ENCODE measurements at places on chromosomes 12 and 14.

DNA sequence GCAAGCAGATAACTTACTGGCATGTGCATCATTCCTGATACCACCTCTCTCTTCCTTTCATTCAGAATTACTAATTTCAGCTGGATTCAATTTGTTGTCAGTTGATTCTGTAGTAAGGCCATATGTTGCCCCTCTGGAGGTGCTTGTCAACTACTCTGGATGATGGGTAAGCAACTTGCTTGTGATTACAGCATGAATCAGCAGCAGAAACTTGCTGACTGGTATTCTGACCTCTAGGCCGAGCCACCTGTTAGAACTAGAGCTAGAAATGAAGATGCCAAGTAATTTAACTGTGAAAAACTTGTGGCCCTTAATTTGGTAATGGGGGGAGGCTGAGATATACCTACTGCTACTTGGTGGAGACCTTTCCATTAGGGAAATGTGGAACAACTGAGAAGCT is 5.1 kb downstream of the RNF10 start:
- no peak for DNase-seq

DNA sequence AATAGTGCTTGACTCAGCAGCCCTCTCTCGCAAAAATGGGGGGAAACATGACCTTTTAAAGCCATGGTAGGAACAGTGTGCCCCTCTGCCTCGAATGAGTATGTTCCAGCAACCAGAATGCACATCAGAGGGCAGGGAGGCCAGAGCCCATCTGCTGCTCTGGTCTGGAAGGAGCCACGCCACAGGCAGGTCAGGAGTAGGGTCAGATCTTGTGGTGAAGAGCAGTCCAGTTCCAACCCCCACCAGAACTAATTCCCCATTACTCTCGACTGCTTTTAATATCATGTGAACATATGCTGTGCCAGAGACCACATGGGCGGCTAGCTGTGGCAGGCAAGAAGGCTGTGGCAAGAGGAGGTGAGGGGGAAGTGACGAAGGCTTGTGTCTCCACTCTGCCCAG is 34.6 kb upstream of the TMX1 start:
- DNase-seq = no peak

- peak; percentile 44 for DNase-seq
Observed at GRCh38 chr12:48973531-48973930, 2.0 kb upstream of the WNT10B start.

- DNase-seq = peak; percentile 24
Observed at GRCh38 chr14:56243110-56243509, 124.9 kb downstream of the PELI2 start.

GRCh38 chr12:50200552-50201273 is 33.5 kb upstream of the CERS5 start:
- DNase-seq = no peak

GRCh38 chr12:78343657-78344056 is 513.0 kb downstream of the NAV3 start:
- DNase-seq = no peak

- DNase-seq = no peak
Observed at GRCh38 chr12:127307528-127307927, 959.4 kb upstream of the TMEM132C start.

GRCh38 chr12:50517421-50518048 is 12.8 kb downstream of the DIP2B start:
- DNase-seq = no peak

GRCh38 chr12:108459149-108459548 is 55.9 kb upstream of the FICD start:
- DNase-seq = no peak

DNA sequence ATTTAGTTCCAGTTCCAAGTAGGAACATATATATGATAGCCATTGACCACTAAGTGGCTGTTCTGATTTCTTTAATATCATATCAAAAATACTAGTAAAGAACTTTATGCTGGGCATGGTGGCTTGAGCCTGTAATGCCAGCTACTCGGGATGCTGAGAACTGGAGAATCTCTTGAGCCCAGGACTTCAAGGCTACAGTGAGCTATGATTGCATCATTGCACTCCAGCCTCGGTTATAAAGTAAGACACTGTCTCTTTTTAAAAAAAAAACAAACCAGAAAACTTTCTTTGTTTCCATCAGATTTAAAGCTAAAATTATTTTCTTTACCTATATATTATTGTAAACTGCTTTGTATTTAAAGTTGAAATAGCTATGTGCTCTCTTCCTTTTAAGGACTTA is 127.0 kb downstream of the SCAF11 start:
- no peak for DNase-seq

DNA sequence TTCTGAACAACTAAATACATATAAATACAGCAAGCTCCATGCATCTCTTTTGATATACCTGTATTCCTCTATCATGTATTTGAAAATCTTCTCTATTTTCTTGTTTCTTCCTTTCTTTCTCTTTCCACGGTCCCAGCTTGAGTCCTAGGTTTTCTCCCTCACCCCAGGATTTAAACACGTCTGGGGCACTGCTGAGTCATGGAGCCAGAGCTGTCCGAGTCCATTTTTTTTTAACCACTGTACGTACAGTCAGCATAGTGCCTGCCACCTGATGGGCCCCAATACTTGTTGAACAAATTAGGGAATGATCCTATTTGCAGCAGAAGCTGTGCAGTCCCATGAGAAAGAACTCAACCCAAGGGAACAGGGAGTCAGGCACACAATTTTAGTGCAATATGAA is 158.1 kb downstream of the ATP23 start:
- no peak for DNase-seq

GRCh38 chr14:65769151-65769550 is 356.6 kb downstream of the FUT8 start:
- no peak for DNase-seq

- DNase-seq = peak; percentile 3
Observed at GRCh38 chr12:41709463-41710285, 435.0 kb downstream of the GXYLT1 start.

DNA sequence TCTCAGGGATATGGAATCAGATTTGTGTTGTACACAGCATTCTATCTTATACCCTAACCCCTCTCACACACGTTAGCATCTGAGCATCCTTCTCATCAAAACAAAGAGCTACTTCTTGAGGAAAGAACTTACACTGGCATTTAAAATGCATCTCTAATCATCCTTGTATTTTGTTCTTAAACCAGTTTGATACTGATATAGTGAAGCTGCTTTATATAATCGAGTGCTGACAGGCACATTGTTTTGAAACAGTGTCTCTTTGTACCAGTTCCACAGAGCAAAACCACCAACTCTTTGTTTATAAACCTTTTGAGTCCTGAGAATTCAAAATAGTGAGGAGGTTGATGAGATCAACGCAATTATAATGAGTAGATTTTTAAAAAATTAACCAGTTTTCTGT is 8.8 kb downstream of the GPR33 start:
- DNase-seq = no peak

DNA sequence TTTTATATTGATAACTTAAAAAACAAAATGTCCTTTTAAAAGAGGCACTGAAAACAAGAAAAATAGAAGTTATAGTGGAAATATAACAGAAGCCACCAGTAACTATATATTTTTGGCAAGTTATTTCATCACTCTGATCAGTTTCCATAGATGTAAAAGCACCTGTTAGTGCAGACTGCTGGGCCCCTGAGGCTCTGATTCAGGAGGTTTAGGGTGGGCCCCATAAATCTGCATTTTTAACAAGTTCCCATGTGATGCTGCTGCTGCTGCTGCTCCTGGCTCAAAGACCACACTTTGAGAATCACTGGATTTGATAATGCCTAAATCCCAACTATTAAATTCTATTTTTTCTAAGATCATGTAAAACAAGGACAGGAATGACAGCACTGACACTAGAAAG is 251.1 kb downstream of the MED13L start:
- DNase-seq = no peak

- no peak for DNase-seq
Observed at GRCh38 chr14:55129086-55129427, at the start of gene LGALS3. Gene LGALS3 (plus strand): TSS chr14:55129252. CDS start chr14:55137374, 8,122 bp downstream.

GRCh38 chr12:124720681-124721500 is 142.8 kb downstream of the SCARB1 start:
- peak; percentile 52 for DNase-seq

- no peak for DNase-seq
Observed at GRCh38 chr12:127334912-127335644, 931.9 kb upstream of the TMEM132C start.

DNA sequence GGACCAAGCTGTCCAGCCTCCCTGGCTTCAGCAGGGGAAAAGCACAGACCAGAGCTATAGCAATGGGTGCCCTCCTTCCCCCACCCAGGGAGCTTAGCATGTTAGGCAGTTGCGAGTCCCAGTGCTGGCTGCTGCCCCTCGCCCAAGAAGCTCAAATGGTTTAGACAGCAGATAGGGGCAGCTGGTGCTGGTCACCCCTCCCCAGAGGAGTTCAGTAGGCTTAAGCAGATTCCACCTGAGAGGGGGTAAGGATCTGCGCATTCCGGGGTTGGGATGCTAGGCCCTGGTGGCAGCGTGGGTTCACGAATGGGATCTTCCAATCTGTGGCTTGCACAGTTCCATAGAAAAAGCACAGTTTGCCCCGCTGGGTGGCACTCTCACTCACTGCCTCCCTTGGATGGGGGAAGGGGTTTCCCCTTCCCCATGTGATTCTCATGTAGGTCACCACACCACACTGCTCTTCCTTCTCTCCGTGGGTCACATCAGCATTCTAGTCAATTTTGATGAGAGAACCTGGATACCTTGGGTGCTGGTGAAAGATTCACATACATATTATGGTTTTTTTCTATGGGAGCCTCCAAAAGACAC is 665.6 kb downstream of the C12orf50 start:
- DNase-seq = no peak

GRCh38 chr12:3560295-3560620 is 69.3 kb downstream of the PRMT8 start:
- no peak for DNase-seq

GRCh38 chr12:87967871-87968270 is 61.3 kb downstream of the C12orf50 start:
- no peak for DNase-seq

DNA sequence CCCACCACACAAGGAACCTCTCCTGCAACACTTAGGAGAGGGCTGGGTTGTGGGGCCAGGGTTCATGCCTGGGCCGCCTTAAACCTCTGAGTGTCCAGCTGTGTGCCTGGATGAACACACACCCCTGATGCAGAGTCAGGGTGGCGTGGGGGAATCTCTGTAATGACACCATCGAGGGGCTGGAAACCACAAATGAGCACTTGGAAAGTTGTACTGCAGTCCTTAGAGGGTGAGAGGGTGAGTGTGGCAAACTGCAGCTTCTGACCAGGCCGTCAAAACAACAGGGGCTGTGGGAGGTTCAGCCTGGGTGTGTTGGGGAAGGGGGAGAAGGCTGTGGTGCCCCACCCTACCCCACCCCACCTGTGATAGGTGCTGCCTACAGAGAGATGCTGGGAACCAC is 12.4 kb upstream of the KRT5 start:
- no peak for DNase-seq

DNA sequence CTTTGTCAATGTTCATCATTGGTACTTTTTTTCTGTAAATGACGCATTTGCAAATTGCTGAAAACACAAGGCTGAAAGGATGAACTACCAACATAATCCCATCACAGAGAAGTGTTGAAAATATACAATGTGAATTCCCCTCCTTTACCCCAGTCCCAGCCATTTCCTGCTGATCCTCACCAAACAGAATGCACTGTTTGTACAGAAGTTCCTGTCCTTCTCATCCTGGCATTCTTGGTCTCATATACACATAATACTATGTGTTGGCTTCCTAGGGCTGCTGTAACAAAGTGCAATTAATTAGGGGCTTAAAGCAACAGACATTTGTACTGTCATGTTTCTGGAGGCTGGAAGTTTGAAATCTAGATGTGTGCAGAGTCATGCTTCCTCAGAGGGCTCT is 836.2 kb upstream of the MGAT4C start:
- no peak for DNase-seq

DNA sequence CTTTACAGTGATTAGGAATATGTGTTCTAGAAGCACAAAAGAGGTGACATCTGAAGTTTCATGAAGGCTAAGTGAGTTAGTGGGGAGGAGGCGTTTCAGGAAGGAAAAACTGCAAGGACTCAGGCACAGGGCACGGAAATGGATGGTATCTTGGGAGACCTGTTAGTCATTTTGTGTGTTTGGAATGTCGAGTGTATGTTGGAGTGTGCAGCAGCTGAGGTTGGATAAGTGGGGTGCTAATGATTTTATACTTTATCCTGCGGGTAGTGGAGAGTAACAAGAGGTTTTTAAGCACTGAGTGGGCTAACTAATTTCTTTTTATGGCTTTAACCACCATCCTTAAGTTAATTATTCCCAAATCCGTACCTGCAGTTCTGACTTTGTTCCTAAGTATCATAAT is 571.5 kb upstream of the FBXO33 start:
- no peak for DNase-seq

GRCh38 chr12:57368349-57369095 is 62.3 kb downstream of the R3HDM2 start:
- peak; percentile 9 for DNase-seq

GRCh38 chr12:113097716-113098440 is 37.7 kb downstream of the RASAL1 start:
- peak; percentile 18 for DNase-seq

DNA sequence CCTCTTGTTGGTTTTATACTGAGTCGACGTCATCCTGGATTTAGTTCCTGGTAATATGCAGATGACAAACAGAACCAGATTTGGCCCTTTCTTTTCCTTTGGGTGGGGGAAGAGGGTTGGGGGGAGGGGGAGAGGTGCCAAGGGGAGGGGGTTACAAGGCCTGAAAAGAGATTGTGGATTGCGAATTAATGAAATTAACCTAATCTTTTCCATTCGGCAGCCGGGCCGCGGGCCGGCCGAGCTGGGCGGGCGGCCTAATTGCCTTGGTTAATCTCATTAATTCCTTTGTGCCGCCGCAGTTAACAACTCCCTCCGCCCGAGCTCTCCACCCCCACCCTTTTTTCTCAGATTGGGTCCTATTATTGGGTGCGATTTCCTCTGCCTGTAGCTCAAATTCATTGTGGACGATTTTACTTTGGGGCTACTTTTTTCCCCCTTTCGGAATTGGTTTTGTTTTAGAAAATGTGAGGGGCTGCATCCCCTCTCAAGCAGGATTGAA is 387 bp upstream of the GSC start:
- DNase-seq = peak; percentile 69

GRCh38 chr14:69012256-69012953 is 33.3 kb upstream of the ACTN1 start:
- DNase-seq = no peak

- no peak for DNase-seq
Observed at GRCh38 chr12:12582193-12582881, 19.7 kb upstream of the DUSP16 start.

GRCh38 chr12:96412431-96412830 is 12.2 kb upstream of the CDK17 start:
- DNase-seq = no peak

Data from ELF-1 (cell line).